NCI-H1092 (cell line): ENCODE measurements at places on chromosomes 12 and 14.

DNA sequence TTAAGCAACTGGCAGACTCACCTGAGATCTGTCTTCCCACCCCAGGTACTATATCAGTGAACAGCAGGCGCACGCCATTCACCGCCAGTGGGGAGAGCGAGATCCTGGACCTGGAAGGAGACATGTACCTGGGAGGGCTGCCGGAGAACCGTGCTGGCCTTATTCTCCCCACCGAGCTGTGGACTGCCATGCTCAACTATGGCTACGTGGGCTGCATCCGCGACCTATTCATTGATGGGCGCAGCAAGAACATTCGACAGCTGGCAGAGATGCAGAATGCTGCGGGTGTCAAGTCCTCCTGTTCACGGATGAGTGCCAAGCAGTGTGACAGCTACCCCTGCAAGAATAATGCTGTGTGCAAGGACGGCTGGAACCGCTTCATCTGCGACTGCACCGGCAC lies 544.5 kb downstream of the NRXN3 start:
- no peak for DNase-seq

DNA sequence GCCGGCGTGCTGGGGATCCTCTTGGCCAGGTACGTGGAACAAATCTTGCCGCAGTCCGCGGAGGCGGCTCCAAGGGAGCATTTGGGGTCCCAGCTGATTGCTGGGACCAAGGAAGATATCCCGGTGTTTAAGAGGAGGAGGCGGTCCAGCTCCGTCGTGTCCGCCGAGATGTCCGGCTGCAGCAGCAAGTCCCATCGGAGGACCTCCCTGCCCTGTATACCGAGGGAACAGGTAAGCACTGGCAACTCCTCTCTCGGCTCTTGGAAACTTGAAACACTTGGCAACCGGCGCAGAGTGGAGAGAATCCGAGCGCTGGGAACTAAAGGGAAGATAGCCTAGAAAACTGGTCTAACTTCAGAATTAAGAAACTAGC lies 1.7 kb downstream of the PDE3A start:
- DNase-seq: no peak

DNA sequence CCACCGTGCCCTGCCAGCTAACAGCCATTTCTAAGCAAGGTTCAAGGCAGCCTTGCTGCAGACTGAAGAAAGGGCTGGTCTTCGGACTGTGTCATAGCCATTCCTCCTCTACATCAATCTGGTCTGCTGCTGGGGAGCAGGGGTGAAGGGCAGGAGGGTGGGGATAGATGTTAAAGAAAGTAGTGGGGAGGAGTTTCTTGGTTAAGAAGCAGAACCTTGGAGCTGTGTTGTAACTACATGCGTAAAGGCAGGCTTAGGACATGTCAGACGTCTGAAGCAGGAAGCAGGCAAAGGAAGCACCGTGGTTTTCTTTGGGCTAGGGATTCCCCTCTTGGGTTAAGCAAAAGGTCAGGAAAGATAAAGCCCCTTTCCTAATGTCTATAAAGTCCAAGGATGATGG lies 18.1 kb upstream of the NEK9 start:
- DNase-seq: no peak

- DNase-seq: peak; percentile 97
Observed at GRCh38 chr14:62117010-62117750, 355.0 kb downstream of the SNAPC1 start.

GRCh38 chr12:125340791-125341190 lies 275.6 kb downstream of the AACS start:
- no peak for DNase-seq

- no peak for DNase-seq
Observed at GRCh38 chr12:59396919-59397318, 198.9 kb upstream of the SLC16A7 start.

- DNase-seq: no peak
Observed at GRCh38 chr14:59595071-59595470, 18.5 kb upstream of the CCDC175 start.

- DNase-seq: peak; percentile 41
Observed at GRCh38 chr12:50057000-50057841, at the start of gene ASIC1. TSS of gene ASIC1 (plus strand) at chr12:50057596. CDS start at chr12:50058767, 1,171 bp downstream.

DNA sequence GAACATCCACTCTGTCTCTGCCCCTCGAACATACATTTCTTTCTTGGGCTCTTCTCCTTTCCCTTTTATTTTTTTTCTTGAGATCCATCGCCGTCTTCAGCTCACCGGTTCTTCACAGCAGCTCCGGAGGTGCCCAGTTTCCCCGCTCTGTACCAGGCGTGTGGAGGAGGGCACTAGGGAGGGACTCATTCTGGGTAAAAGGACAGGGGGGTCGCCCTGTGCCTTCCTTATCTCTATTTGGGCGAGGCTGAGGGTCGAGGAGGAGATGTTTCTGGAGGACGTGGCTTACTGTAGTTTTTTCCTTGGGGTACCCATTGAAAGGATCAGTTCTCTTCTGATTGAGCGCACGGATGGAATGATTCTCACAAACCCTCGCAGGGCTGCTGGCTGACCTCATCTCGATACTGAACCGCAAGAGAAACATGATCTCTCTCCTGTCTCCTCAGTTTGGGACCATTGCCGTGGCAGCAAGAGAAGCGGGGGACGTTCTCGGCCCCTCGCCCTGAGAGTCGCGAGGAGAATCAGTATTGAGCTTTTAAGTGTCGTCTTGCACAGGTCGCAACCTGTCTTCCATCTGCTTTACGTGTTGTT lies 386 bp downstream of the LIN52 start:
- peak; percentile 30 for DNase-seq
